NCI-H187 (cell line): ENCODE measurements at places on chromosomes 12 and 14.

DNA sequence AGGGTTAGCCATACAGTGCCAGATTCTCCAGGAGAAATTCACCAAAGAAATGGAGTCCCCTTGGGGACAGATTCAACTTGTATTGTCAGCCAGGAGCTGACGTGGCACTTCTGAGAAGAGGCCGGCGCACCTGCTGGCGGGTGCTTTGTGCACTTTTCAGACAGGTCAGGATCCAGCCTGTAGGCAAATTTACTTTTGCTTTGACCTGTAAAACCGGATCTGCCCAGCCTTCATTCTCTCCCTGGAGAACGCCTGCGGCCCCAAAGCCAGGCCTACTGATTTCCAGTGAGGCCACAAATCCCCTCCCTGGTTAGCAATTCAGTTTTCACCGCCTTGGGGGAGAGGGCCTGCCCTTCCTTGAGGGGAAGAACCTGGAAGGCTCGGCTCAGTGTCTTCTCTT lies 17.4 kb downstream of the P2RX4 start:
- DNase-seq: peak; percentile 21

DNA sequence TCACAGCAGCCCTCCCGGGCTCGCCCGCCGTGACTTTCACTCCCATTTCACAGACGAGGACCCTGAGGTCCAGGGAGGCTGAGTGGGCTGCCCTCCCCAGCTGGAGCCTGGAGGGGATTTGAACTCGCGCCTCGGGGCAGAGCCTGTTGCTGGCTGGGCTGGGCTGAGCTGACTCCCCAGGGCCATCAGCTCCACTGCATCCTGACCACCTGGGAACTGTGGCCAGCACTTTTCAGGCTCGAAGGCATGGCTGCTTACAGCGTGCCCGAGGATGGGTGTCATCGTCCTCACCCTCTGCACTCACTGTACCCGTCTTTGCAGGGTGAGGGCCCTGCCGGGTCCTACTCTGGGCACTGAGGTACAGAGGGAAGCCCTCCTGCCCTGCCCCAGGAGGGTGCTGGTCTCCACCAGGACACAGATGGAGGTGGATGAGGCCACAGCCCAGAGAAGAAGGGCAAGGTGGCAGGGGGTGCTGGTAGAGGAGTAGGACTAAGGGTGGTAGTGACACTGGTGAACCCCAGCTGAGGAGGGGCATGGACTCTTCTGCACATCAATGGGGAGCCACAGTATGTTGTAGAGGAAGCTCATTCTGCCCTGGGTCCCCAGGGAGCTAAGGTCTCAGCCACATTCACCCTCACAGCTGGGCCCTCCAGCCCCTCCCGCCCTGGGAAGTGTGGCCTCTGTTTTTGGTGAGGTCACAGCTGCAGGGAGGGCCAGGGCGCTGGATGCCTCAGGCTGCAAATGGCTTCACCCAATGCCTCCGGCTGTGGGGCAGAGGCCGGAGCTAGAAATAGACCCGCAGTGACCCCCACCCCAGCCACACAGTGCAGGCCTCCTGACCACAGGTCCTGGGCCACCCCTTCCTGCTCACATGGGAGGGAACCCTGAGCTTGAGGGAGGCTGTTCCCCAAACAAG lies 365.1 kb upstream of the SFSWAP start:
- no peak for DNase-seq

DNA sequence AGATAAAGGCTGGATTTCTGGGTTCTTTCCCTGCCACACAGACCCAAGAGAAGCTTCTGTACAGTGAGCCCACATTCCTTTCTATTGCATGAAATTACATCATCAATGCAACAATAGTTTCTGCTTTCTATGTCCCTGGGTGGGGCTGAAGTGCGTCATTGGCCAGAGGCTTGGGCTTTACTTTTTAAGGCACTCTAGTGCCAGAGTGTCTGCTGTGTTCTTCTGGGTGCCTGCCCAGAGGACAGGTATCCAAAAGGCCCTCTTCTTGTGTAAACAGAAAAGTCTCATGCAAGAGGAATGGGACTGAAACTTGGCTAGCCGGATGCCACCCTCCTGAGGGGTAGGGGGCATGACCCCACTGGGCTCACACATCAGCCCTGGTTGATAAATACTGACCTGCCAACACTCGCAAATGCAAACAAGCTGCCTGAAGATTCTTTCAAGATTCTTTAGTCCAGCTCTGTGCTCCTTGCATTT lies 5.9 kb downstream of the KRT86 start:
- no peak for DNase-seq

- DNase-seq: no peak
These were observed 13.1 kb downstream of the C2CD5 start for GRCh38 chr12:22531205-22531604.

DNA sequence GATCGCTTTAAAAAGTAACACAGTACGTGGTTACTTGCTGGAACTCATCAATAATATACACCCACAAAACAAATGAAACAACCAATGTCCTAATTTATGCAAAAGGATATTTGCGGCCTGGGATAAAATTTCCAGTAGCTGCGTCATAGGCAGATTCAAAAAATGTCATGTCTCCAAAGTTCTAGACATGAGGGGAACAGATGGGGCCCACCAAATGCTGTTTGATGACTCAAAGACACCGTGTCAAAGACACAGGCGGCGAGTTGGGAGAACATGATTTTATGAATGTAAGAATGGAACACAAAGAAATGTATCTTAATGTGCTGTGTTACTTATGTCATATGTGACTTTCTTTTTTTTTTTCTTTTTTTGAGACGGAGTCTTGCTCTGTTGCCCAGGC lies 34.3 kb upstream of the NCOR2 start:
- DNase-seq: no peak

DNA sequence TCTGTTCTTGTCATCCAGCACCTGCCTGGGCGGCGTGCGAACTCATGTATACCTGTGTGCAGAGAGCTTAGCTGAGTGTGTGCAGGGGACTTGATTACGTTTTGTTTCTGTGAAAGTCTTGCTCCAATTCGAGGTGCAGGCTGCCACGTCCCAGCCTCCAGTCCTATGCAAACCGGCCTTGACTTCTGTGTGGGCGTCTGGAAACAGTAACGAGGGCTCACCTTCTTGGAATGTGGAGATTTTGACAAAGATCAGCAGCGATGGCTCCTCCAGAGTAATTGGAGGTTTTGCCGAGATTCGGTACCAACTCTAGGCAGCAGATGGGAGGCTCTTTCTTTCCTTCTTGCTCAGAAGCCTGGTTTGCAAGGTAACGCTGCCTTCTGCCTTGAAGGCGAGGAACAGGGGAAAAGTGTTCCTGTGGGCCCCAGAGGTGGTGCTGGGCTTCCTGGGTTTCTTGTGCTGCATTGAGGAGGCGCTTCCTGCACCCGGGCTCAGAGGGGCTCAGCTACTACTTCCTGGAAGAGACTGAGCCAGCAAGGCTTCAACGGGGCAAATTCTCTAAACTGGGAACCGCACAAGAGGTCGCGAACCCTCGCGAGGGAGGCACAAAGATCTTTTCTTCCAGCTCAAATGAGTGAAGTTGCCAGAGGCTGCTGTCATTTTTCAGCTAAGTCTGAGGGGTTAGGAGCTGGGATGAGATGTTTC lies 249.0 kb downstream of the AACS start:
- no peak for DNase-seq

- no peak for DNase-seq
These were observed 2.4 kb upstream of the GLS2 start for GRCh38 chr12:56490360-56490759.

DNA sequence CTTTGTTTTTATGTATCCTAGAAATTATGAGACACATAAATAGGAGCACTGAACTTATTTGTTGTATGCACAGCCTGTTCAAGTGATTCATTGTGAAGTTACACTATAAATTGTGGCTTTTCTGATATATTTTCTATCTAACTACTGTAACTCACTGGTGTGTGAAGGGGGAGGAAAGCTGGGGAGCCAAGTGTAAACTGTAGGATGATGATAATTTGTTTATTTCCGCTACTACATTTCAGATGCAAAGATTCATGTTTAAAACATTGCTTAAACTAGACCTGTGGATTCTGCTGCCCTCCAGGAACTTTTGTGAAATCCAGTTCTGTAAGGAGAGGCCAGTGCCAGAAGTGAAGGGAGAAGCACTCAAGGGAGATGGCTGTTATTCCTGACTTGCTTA lies 3.3 kb downstream of the TMTC2 start:
- DNase-seq: no peak

DNA sequence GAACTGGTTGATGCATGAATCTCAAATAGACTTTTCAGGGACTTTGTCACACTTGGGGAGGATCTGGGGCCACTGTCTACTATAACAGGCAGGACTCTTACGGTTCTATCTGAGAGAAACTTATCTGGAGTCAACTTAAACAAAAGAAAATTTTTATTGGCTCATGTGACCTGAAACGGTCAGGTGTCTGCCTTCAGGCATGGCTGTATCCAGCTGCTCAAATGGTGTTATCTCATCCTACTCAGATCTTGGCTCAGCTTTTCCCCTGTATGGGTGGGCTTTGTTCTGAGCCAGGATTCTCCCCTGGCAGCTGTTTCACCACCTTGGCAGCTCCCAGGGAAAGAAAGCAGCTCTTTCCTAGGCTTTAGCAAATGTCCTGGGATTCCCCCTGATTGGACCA lies 183.2 kb upstream of the MYL2 start:
- no peak for DNase-seq

DNA sequence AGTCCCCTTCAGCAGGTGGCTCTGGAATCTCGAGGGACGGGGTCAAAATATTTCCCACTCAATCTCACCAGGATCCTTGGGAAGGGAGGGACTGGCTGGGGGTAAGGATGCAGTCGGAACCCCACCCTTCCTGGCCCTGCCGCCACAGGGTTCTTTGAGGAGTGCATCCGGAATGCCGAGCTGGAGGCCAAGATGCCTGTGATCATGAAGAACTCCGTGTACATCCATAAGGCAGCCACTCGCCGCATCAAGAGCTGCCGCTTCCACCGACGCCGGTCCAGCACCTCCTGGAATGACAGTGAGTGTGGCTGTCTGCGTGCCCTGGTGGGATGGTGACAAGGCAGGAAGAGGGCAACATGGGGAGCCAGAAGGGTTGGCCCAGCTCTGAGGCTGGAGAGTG lies 43.1 kb downstream of the PLEKHD1 start:
- no peak for DNase-seq

- DNase-seq: no peak
These were observed 98.9 kb downstream of the ACSS3 start for GRCh38 chr12:81176796-81177195.

- no peak for DNase-seq
These were observed 1194.8 kb downstream of the BCL11B start for GRCh38 chr14:98077176-98077575.

DNA sequence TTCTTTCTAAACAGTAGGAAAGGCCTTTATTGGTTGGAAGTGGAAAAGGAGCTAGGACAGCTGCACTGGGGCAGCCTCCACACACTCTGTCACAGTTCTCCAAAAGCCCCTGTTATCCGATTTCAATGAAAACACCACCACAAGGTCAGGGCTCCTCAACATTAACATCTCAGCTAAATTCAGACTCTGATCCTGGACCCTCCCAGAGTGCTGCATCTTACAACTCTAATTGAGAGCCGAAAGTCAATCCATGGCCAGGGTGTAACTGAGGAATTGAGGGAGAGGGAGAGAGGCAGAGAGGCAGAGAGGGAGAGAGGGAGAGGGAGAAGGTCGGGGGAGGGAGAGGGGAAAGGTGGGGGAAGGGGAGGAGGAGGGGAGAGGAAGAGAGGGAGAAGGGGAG lies 32.1 kb downstream of the DICER1 start:
- DNase-seq: no peak

DNA sequence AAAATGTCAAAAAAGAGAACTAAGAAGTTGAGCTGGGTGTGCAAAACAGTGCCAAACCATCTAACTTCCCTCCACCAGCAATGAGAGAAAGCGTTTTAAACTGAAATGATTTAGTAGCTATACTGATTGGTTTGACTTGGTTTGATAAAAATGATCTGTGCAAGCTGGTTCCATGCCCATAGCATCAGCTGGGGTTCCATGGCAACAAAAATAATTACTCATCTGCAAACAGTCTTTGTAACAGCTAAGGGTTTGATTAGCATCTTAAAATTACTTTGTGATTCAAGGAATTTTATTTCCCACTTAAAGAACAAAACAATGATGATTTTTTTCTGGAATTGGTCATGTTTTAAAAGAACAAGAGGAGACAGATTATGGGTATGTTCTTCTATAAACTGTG lies 15.0 kb upstream of the BICD1 start:
- no peak for DNase-seq

GRCh38 chr12:105041186-105041585 lies 43.1 kb downstream of the ALDH1L2 start:
- no peak for DNase-seq

DNA sequence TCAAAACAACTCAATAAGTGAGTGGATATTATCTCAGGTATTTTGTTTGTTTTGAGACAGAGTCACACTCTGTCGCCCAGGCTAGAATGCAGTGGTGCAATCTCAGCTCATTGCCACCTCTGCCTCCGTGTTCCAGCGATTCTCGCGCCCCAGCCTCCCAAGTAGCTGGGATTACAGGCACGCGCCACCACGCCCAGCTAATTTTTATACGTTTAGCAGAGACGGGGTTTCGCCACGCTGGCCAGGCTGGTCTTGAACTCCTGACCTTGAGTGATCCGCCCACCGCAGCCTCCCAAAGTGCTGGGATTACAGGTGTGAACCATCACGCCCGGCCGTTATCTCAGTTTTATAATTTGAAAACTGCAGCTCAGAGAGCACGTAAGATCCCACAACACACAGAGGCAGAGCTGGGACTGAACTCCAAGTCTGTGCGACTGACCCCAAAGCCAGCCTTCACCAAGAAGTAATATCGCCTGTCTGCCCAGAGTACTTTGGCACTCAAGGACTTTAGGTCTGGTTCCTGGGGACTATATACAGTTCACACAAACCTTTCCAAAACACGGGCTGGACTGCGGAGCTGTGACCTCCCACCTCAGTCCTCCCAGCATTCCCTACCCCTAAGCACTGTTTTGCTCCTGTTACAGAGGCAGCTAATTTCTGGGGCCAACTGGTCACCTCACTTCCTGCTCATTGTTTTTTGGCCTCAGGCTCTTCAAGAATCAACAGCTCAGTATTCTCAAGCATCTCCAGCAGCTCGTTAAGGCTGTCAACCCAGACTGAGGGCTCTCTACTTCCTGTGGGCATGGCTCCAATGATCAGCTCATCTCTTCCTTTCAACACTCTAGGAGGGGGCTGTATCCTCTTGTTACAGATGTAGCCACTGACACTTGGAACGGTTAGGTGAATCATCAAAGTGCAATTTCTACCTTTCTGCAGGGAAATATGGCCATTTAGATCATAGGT lies 22.5 kb downstream of the TESC start:
- DNase-seq: no peak

DNA sequence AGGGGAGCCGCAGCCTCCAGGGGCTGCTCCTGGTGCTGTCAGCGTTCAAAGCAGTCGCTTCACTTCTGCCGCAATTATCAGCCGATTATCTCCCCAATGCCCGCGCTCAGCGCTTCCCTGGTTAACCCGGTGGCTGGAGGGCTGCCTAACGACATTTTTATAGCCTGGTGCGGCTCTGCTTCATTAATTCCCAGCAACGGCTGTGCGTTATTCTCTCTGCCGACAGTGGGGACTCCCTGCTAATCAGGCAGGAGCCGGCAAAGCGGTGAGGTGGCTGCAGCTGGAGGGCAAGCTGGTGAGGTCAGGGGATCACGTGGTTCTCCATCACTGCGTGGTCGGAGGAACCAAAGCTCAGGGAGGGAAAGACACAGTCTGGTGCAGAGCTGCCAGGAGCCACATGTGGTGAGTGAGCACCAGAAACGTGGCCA lies 62.9 kb downstream of the GLRX5 start:
- no peak for DNase-seq
